NCI-H345 (cell line): ENCODE measurements at places on chromosomes 7 and 10.
A peak's percentile ranks its signal among the peaks of the same experiment; 100 is the strongest.

GRCh38 chr7:156065400-156065799 lies 253.1 kb upstream of the SHH start:
- DNase-seq: no peak

GRCh38 chr7:134678115-134678514 lies 31.5 kb downstream of the BPGM start:
- DNase-seq: no peak

DNA sequence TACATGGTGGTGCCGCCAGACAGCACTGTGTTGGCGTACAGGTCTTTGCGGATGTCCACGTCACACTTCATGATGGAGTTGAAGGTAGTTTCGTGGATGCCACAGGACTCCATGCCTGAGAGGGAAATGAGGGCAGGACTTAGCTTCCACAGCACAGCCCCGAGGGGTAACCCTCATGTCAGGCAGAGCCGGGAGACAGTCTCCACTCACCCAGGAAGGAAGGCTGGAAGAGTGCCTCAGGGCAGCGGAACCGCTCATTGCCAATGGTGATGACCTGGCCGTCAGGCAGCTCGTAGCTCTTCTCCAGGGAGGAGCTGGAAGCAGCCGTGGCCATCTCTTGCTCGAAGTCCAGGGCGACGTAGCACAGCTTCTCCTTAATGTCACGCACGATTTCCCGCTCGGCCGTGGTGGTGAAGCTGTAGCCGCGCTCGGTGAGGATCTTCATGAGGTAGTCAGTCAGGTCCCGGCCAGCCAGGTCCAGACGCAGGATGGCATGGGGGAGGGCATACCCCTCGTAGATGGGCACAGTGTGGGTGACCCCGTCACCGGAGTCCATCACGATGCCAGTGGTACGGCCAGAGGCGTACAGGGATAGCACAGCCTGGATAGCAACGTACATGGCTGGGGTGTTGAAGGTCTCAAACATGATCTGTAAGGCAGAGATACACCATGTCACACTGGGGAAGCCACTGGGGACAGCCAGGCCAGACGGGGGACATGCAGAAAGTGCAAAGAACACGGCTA lies 104.6 kb upstream of the TNRC18 start:
- no peak for DNase-seq

DNA sequence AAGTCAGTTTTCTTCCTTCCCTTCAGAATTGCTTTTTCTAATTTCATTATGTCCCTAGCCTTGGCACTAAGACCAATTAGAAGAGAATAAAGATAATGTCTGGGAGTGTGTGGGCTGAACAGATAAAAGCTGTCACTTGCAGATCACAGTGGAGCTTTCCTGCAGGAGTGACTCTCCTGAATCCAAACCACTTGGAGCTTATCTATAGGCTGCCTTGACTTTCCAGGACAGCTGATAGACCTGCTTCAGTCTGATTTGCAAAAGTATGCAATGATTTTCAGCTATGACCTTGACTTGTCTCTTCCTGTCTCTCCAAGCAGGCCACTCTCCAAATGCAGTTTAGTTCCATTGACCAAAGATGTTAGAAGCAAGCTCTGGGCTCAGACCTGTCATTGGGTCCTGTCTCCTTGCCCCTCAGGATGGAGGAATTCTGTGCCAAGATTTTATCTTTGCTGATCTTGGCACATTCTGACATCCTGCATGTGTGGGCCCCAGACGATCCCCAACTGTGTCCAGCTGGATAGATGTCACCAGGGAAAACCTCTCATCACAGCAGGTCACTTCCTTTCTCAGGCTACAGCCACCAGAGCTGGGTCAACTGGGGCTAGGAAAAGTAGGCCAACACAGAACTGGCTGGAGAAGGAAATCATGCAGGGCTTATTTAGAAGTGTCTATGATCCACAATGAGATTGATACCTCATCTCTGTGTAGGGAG lies 120.9 kb upstream of the ZNF438 start:
- DNase-seq: no peak

- DNase-seq: no peak
These were observed 66.1 kb downstream of the LSMEM1 start for GRCh38 chr7:112546723-112547513.

DNA sequence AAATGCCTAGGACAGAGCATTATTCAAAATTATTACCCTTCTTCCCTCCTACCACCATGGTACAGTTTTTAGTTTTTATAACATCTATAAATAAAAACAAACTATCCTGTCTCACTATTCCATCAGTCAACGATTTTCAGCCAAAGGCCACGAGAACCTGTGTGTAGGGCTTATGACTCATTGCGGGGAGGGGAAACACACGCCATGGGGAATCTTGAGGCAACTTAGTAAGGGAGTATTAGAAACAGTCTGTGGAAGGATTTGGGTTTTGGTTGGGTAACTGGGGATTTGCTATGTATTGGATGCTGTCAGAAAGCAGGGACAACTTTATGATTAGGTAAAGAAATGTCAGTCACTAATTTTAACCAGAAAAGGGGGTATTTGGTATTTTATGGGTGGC lies 14.7 kb downstream of the GPR141 start:
- DNase-seq: no peak

GRCh38 chr10:83459124-83459523 lies 680.2 kb upstream of the GHITM start:
- DNase-seq: no peak

- no peak for DNase-seq
These were observed 257.0 kb downstream of the CREB5 start for GRCh38 chr7:28669330-28669729.

DNA sequence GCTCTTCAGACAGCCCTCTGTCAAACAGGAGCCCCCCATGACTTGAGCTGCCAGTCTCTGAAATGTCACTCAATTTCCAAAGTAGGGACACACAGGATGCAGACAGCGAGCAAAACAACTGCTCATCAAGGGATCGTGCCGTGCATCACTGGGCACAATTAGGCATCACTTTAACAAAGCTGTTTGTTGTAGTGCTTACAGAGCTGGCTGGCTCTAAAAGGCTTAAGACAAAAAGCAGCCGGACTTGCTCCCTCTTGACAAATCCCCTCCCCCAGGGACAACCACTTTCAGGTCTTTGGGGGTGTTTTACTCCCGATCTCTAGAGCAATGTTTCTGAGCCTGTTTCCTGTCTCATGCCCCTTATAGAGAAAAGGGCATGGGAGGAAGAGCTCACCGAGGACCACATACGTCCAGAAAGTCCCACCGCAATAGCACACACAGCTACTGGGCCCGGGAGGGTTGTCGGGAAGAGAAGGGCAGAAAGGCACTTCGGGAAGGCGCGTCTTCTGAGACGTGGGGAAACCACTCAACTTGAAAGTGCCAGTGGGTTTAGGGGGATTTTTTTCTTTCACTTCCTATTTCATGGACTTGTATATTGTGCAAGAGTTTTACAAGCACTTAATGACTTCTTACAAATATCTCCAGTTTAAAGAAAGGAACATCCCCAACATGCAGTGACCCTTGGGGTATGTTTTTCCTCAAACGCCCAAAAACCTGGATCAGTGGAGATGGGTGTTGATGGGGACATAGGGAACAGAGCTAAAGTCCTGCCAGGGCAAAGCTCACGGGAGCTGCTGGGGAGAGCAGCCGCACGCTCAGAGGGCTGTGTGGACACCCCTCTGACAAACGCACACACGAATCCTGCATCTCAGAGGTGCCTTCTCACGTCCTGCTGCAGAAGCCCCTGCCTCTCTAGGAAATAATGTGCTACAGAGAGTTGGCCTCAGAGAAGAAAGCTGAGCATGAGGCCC lies 27.1 kb downstream of the LRRC20 start:
- no peak for DNase-seq

DNA sequence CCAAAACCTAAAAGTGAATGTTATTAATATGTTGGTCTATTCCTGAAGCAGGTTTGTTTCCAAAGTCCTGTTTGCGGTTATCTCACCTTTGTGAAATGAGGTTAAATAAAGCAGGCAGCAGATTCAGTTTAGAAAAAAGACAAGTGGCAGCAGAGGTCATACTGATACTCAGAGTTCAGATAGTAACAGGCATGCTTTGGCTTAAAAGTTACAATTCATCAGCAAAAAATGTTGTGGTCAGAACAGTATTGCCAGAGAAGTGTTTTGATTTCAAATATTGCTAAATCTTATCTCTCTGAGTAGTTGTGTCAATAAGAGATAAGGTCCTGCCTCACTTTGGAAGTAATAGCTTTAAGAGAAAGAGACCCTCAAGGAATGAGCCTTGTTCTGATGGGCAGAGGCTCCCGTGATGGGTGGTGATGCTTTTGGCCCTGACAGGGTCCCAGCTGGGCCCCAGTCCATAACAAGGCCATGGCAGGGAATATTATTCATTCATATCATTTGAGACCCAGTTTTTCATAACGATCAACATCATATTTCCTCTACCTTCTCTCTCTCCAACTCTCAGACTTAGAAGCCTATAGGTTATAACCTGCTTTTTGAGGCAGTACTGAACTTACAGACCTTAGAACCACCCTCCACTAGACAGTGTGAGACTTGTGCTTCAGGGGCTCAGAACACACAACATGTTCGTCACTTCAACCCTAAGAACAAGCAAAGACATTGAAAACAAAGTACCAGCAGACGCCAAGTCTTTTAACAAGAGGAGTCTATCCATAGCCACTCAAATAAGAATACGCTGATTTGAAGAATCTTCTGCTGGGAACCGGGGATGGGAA lies 58.5 kb upstream of the AHR start:
- DNase-seq: no peak

GRCh38 chr10:44891721-44892120 lies 19.4 kb upstream of the TMEM72 start:
- no peak for DNase-seq

- no peak for DNase-seq
These were observed 185.2 kb upstream of the PITRM1 start for GRCh38 chr10:3357737-3358136.

DNA sequence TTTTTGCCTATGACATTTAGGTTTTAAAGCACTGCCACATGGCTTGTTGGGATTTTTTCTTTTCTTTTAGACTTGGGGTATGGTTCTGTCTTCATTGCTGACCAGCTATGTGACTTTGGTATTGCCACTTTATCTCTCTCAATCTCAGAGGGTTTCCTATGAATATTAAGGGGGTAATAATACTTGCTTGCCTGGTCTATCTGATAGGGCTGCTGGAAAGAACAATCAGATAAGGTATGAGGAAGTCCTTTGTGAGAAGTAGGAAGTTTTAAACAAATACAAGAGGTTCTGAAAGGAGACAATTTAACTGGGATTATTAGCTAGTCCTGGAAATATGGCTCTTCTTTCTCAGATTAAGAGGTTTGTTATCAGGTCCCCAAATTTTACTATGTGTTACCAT lies 80.8 kb downstream of the ZNF92 start:
- no peak for DNase-seq

- no peak for DNase-seq
These were observed 111.0 kb upstream of the KLF14 start for GRCh38 chr7:130844811-130845580.

DNA sequence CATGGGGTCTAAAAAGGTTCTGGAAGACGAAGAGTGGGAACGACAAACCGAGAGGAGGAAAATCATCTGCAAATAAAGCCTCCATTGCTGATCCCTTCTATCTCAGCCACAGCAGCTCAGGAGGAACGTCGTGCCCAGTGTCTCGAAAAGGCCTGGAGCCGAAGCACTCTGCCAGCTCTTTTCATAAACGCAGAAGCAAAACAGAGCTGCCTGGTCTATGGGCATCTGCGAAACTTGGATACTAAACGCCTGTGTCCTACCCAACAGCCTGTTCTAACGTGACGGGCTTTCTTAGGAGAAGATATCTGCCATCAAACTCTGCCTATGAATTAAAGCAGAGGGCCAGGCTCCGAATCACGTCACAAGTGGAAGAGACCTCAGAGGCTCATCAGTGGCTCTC lies 68.7 kb downstream of the GNA12 start:
- DNase-seq: no peak

- no peak for DNase-seq
These were observed 307.8 kb upstream of the POM121L12 start for GRCh38 chr7:52727632-52728031.

DNA sequence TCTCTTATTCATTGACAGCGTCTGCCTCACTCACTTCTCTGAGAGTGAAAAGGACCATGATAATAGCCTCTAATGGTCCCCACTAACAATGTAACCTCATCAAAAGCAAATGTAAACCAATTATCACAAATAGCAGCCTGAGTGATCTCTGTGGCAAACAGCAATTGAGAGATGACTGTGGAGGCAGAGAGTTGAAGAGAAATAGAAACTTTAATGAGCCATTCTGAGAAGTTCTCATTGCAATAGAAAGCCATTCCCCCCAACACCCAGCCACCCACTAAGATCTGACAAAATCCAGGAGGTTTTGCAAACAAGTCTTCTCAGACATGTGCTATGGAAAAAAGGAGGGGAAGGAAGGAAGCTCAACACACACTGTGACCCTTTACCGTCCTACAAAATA lies 44.2 kb upstream of the RNF148 start:
- DNase-seq: no peak

GRCh38 chr7:92161271-92161670 lies 17.7 kb downstream of the LRRD1 start:
- no peak for DNase-seq

GRCh38 chr7:143444063-143444782 lies 970 bp downstream of the TAS2R60 start:
- no peak for DNase-seq

GRCh38 chr7:89593125-89593524 lies 561.1 kb upstream of the STEAP1 start:
- no peak for DNase-seq

DNA sequence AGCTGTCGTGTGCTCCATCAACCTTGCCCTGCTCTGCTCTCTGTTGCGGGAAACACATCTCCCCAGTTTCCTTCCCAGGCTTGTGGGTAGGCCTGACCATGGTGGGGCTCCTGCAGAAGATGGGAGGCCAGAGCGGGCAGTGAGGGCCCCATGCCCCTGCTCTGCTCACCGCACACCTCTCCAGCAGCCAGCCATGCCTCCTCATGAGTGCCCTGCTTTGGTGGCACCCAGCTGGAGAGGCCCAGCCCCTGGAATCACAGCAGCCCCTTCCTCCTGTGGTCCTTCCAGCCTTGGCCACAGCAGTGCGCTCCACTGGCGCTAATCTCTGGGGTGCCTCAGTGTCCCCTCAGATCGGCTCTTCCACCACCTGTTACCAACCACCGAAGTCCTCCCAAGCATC lies 4.2 kb upstream of the OPN4 start:
- DNase-seq: no peak

DNA sequence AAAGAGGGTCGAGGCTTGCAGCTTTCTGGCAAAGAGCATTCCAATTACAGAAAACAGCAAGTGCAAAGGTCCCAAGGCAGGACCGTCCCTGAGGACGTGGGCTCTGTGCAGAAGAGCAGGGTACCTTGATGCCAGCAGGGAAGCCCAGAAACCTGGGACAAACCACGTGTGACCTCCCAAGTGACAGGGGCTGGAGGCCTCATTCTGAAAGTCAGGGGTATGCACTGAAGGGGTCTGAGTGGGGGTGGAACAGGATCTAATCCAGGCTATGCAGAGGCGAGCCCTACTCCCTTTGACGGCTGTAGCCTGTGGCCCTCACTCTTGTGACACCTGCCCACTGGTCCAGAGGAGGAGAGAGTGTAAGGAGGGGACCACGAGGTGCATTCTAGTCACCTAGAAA lies 22.9 kb downstream of the TMEM273 start:
- no peak for DNase-seq

- no peak for DNase-seq
These were observed 63.1 kb downstream of the ZNF37A start for GRCh38 chr10:38157270-38157685.

GRCh38 chr7:74103219-74103772 lies 19.7 kb downstream of the LIMK1 start:
- DNase-seq: no peak

- no peak for DNase-seq
These were observed 17.8 kb upstream of the GPAM start for GRCh38 chr10:112201334-112201733.

GRCh38 chr7:105672801-105673200 lies 91.5 kb upstream of the EFCAB10 start:
- peak; percentile 60 for DNase-seq

GRCh38 chr7:128885370-128886187 lies 22.9 kb downstream of the ATP6V1F start:
- no peak for DNase-seq
